ENCODE measurements at places on chromosomes 4 and X. TPM values are rescaled to one million over a fixed set of nuclear protein-coding genes. Genes with fewer than 3 reads are reported as not detected.

DNA sequence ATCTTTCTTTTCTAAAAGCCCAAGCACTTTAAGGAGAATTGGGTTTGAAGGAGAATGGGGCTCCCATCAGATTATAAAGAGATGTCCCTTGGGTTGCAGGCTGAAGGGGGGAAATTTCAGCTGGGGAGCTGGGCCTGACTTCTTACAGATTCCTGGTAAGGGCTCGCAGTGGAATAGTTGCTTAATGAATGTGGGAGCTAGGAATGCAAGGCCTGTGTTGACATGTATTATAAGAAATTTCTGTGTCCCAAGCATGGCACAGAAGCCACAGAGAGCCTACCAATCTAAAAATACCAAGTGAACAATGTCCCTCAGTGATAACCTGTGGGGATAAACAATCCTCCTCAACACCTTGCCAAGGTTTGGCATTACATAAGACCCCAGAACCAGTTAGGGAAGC is 39.3 kb upstream of the WNK3 start:
- no peak for DNase-seq

- DNase-seq: no peak
Observed at GRCh38 chr4:8030121-8030781, 90.6 kb upstream of the AFAP1 start.

DNA sequence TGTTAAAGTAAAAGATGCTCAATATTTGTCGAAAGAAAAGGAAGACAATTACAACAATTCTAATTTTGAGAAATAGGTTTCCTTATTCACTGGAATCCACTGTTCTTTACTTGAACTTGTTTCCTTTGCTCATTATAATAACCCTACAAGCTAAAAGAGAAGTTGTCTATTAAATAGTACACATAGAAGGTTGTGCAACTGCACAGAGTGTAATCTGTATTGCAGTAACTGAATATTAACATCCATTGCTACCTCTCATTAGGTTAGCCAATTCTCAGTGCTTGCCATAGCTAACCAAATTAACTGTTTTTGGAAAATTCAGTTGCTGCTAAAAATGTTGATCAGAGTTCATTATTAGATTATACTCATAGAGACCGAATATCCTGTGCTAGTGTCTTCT is 120.0 kb downstream of the PDLIM5 start:
- no peak for DNase-seq

DNA sequence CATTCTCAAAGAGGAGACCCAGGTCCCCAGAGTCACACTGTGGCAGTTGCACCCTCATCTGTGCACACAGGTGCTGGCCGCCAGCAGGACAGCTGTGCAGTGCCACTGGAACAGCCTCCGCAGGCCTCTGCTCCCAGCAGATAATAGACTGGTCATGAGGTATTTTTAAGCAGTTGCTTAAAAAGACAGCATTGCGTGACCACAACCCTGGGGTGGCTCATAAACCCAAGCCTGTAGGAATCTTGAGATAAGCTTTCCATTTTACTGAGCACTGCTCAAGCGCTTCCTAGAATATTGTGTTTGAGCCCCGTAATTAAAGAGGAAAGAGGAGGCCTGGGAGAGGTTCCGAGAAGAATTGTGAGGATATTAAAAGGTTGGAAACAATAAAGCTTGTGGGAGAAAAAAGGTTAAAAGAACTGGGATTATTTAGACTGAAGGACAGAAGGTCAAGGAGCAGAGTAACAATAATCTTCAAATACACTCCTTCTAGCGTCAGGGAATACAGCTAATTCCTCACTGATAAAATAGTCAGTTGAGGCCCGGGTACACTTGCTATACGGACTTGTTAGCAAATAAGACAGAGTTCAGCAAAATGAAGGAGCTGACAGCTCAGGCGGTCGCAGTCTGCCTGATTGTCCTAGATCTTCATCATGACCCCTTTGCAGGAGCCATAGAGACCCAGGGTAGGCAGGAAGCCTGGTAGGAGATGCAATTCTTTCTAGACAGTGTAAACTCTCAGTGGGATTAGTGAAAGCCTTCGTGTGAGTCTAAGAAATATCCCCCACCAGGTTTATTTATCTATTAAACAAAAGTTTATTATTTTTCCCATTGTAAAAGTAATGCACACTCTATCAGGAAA is 86.2 kb upstream of the KIT start:
- no peak for DNase-seq

SGMS2 gene
- total RNA-seq: 77.2 TPM

XG gene
- not detected for total RNA-seq

GRCh38 chrX:24357106-24357505 is 3.3 kb upstream of the SUPT20HL1 start:
- no peak for DNase-seq

- no peak for DNase-seq
Observed at GRCh38 chr4:175671491-175671934, 140.6 kb downstream of the GPM6A start.

TBC1D9 gene
- total RNA-seq: 15.1 TPM

GRCh38 chr4:11028334-11028733 is 343.8 kb upstream of the CLNK start:
- DNase-seq: no peak

GRCh38 chrX:54540289-54540688 is 10.3 kb downstream of the GNL3L start:
- DNase-seq: no peak

- no peak for DNase-seq
Observed at GRCh38 chr4:24980064-24980690, 50.6 kb downstream of the LGI2 start.

DNA sequence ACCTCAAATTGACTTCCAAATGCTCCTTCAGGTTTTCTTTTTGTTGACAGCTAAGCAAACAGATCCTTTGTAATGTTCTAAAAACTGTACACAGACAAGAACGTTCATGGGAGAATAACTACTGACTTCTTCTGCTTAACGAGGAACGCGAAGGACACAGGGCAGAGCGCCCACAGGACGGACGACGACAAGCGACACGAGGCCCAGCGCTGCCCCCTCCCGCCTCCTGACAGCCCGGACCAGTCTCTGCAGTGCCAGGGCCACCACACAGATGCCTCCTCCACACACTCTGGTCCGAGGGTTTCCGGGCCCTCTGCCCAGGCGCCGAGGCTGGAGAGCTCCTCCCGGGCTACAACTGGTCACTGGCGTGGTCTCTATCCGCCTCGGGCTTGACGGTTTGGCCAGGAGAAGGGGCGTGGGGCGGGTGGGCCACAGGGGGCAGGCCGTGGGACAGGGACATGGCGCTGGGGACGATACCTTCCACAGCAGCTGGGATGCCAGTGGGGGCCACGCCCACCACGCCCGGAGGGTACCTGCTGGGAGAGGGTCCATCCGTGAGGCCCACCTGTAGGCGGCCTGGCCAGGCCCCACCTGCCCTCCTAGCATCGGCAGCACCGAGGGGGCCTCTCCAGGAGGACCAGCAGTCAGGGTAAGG is 36.9 kb downstream of the CTBP1 start:
- DNase-seq: no peak

DNA sequence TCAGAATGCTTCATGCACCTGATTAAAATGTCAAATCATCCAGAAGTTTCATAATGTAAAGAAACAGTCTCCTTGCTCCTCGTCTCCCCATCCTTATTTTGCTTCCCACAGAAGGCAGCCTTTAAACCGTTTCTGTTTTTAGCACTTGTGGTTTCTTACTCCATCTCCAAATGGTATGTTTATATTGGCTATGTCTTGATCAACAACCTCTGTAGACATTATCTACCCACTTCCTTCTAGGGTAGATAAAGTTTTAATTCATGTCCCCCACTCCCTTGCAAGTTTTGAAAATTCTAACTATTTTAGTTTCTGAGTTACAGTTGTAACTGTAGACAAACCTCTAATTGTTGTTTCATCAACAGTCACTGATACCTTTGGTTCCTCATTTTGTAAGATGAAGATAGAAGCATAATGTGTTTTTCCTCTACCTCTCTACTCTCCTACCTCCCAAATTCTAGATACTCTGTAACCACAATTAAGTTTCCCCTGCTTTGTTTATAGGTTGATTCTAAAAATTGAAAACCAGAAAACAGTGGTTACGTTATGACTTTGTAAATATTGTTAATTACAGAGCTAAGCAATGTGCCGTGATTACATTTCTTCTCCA is 291.7 kb upstream of the GATB start:
- DNase-seq: no peak

DNA sequence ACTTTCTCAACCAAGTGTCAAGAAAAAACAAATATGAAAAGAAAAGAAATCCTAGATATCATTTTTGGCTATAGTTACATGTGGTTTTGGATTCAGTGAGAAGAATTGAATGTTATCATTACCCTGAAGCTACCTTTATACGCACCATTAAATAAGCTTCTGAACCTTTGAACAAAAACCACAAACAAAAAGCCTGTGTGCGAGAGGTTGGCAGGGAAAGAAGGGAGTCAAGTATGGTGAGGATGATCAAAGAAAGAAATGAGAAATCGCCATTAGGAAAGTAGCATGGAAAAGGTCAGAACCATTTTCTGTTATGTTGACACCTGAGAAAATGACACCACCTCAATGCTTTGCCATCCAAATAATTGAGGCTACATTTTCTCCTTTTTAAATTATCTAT is 1.2 kb upstream of the SLC7A11 start:
- no peak for DNase-seq

DNA sequence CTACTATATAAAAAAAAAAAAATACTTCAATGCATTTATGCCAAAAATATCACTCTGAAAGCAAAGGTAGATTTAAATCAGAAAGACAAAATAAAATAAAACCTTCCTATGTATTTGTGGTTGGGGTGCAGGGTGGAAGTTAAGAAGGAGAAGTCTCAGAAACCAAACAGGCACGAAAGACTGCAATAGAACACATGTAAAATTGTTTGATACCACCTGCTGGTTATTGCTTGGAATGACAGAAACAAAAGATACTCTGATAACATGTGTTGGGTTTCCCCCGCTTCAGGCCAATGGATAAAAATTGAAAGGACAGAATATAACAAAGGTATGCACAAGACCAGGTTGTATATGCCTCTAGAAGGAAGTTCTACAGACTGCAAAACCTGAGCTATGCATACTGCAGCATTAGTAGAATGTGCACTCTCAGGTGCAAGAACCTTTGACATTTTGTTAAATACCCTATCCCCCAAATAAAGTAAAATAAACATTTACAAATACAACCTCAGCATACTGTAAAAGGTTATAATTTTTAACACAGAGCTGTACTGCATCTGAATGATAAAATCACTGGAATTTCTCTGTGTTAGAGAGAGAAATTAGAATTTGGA is 118.8 kb downstream of the GABRA2 start:
- DNase-seq: no peak

DNA sequence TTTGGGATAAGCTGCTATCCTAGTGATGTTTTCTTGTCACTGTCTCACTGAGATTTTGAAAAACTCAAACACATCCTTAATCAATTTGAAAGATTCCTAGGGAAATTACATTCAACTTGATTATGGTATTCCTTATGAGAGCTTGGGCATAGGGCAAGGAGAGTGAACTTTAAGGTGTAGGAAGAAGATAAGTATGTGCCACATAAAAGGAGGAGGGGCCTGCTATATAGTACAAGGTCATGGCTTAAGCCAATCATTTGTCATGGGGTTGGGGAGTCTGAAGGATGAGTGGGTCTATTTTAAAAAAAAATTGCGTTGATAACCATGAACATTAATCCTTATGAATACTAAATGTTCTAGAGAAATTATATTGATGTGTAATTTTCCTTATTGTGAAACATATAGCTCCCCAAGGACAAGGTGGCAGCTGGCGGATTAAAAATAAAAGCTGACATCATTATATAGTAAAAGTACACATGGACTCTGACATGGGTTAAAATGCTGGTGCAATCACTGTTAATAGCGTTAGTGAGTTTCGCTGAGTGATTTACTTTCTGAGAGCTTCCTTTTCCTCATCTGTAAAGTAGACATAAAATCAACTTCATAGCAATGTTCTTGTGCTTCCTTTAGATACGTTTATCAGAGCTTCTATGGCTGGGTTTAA is 17.4 kb downstream of the GALNT7 start:
- no peak for DNase-seq

DNA sequence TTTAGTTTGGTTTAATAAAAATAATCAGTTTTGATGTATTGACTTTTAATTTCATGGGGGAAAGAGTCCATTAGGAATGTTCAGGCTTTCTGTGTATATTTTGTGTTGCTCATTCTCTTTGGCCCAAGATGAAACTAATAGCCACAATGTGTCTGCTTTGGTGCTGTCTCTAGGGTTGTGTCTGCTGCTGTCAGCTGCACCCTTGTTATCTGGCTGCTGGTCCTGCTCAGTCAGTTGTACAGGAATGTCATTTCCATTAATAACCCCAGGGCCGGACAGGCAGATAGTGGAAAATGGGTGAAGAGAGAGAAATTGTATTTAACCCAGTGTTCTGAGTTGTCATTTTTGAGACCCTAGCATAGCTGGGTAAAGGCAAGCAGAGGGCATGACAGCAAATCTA is 115.1 kb downstream of the PHEX start:
- DNase-seq: no peak

GRCh38 chrX:153416781-153417450 is 5.6 kb downstream of the ZFP92 start:
- DNase-seq: no peak

MAGEA1 gene
- not detected for total RNA-seq

ERAS gene
- not detected for total RNA-seq

DNA sequence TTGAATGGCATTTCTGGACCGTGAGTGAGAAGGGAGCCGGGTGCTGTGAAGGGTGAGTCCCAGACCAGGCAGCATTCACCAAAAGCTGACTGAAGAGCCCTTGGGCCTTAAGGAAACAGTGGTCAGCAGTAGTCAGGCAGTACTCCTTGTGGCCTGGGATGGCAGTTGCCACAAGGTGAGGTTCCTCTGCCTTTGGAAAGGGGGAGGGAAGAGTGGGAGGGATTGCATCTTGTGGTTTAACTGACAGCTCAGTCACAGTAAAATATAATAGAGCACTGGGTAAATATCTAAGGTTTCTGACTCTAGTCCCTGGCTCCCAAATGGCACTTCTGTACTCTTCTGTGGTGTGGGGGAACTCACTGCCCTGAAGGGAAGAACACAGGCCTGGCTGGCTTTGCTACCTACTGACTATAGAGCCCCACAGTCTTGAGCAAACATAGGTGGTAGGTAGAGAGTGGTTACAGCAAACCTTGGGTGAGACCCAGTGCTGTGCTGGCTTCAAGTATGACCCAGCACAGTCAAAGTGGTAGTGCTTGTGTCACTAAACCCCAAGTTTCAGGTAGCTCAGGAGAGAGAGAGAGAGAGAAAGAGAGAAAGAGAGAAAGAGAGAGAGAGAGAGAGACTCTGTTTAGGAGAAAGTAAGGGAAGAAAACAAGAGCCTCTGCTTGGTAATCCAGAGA is 154.2 kb downstream of the TEX11 start:
- DNase-seq: no peak

LRCH2 gene
- 0.75 TPM for total RNA-seq

- DNase-seq: no peak
Observed at GRCh38 chrX:24563291-24564010, 83.7 kb downstream of the PCYT1B start.

Measured in epithelial cell of proximal tubule (primary cell).